Vagina (tissue), 2 donors: ENCODE measurements at places on chromosomes 5 and 9.
A peak's percentile ranks its signal among the peaks of the same experiment; 100 is the strongest.

DNA sequence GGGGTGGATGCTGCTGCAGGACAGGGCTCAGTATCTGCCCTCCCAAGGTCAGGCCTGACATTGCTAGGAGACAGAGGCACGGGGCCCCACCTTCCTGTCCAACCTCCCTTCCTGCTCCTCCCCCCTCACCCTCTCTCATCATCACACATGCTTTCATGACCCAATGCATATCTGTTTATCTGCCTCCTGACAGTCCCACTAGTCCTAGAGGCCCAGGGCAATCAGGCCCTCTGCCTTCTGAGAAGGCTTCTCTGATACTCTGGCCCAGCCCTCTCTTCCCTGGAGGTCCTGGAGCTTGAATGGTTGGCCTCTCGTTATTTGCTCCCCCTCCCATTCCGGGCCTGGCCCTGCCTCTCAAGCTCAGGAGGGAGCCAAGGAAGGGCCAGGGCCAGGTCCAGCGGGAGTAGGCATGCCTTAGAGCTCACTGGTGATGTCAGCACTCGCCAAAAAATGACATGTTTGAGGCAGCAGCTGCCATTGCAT is 90.6 kb upstream of the SAP30L start:
- no peak for DNase-seq

DNA sequence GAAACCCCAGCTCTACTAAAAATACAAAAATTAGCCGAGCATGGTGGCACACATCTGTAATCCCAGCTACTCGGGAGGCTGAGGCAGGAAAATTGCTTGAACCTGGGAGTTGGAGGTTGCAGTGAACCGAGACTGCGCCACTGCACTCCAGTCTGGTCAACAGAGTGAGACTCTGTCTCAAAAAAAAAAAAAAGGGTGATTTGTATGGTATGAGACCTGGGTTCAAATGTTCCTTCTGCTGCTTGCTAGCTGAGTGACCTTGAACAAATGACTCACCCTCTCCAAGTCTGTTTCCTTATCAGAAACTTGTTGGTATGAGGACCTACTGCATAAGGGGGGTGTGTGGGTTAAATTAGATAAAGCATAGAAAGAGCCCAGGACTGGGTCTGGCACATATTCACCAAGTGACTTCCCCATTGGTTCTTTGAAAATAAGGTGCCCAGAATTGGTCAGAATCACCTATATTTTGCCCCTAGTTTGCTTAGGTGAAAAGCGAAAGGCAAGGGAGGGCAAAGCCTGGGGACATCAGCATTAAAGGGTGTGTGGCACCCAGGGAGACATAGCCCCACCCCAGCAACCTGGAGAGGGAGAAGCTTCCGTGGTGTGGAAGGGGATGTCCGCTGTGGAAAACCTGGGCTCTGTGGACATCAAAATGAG is 9.9 kb downstream of the SLC25A25 start:
- DNase-seq = no peak

- no peak for DNase-seq
Observed at GRCh38 chr5:156755421-156756087, 94.5 kb upstream of the PPP1R2B start.

DNA sequence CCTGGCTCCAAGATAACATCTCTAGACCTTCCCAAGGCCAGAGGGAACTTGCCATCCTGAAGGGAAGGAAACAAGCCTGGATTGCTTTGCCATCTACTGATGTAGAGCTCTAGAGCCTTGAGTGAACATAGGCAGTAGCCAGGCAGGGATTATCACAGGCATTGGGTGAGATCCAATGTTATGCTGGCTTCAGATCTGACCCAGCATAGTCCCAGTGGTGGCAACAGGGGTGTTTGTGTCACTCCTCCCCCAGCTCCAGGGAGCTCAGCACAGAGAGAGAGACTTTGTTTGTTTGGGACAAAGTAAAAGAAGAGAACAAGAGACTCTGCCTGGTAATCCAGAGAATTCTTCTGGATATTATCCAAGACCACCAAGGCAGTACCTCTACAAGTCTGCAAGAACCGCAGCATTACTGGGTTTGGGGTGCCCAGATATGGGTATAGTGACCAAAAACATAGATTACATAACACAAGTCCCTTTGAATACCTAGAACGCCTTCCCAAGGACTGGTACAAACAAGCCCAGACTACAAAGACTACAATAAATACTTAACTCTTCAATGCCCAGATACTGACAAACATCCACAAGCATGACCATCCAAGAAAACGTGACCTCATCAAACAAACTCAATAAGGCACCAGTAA is 137.6 kb upstream of the DAPK1 start:
- DNase-seq = no peak

- DNase-seq = no peak
Observed at GRCh38 chr5:31630931-31631330, 8.0 kb upstream of the PDZD2 start.

DNA sequence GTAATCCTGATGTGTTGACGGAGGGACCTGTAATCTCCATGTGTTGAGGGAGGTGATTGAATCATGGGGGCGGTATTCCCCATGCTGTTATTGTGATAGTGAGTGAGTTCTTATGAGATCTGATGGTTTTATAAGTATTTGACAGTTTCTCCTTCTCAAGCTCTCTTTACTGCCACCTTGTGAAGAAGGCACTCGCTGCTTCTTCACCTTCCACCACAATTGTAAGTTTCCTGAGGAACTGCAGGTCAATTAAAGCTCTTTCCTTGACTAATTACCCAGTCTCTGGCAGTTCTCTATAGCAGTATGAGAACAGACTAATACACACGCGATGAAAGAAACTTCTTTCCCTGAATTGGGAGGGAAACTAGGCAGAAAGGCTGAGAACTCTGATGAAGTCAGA is 141.1 kb upstream of the RAD23B start:
- no peak for DNase-seq

- peak; percentile 84 for DNase-seq
Observed at GRCh38 chr9:129318121-129319075, 140.3 kb upstream of the IER5L start.

- no peak for DNase-seq
Observed at GRCh38 chr5:124342027-124342471, 404.4 kb downstream of the ZNF608 start.

- DNase-seq = peak; percentile 83
Observed at GRCh38 chr9:70587201-70587600, 172.7 kb upstream of the KLF9 start.

GRCh38 chr9:133359399-133360175 is 3.2 kb downstream of the SURF2 start:
- no peak for DNase-seq

- no peak for DNase-seq
Observed at GRCh38 chr5:5293029-5293428, 129.4 kb upstream of the ICE1 start.

GRCh38 chr5:158990979-158991775 is 108.5 kb downstream of the EBF1 start:
- DNase-seq = no peak

- DNase-seq = no peak
Observed at GRCh38 chr5:140725799-140726471, 25.7 kb downstream of the ZMAT2 start.

DNA sequence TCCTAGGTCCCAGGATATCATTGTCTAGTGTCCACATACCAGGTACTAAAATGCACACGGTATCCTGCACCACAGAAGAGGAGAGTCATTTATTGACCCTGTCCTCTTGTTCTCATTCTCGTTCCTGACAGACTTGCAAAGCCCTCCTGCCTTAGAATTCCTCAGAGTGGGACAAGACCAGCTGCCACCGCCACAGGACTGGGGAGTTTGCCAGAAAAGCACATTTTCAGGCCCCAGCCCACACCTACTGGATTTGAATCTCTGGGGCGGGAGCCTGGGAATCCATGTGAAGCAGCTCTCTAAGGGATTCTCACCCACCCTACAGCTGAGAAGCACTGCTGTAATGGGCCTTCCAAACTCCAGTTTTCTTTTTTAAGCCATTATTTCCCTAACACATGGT is 68.0 kb upstream of the FANCC start:
- DNase-seq = no peak

GRCh38 chr9:137724818-137725240 is 106.0 kb downstream of the EHMT1 start:
- DNase-seq = no peak

- DNase-seq = peak; percentile 85
Observed at GRCh38 chr5:170273968-170274710, 23.4 kb downstream of the LCP2 start.
